ENCODE measurements at places on chromosomes 5 and 9.
A peak's percentile ranks its signal among the peaks of the same experiment; 100 is the strongest.

DNA sequence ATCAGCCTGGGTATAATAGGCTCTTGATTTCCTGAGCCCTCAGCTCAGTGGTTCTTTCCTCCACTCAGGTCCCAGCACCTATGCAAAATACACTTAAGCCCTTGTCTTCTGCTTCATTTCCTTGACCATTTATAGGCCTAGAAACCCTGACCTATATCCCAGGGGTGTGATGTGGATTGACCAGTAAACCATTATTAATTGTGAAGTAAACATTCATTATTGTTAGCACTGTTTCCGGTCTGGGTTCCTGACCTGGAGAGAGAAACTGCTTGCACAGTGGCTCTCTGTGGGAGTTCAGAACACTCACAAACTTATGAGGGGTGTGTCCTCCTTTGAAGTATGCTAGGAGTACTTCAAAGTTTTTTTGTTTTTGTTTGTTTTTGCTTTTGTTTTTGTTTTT is 19.6 kb upstream of the TOMM5 start:
- no peak for DNase-seq

DNA sequence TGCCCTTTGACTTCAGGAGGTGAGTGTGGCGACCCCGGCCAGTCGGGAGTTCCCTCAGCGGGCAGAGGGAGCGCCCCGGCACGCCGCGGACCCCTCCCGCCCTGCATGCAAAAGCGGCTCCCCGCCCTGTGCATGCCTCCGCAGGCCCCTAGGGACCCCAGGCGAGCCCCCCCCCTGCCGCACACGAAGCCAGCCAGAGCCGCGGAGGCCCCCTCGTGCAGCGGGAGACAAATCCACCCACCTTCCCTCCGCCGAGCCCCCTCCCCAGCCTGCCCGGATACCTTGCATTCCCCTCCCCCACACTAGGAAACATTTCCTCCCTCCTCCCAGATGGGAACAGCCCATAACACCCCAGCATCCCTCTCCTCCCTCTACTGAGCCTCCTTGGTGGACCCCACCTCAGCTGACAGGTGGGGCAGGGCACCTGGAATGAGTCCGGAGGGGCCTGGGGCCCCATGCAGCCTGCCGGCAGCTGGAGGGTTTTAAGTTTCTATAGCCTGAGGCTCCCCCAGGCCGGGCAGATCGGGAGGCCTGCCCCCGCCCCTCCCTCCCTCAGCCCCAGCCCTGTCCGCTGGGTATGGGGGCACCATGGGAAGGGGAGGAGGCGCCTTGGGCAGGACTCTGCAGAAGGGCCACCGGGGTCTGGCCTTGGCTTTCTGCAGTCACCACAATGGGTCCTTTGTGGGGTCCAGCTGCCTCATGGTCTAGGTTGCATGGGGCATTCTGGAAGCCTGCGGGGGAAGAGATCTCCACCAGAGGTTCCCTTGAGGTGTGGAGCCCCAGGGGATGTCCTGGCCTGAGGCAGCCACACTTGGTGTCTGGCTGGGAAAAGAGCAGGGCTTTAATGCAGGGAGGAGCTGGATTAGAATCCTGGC is 601 bp downstream of the ERGIC1 start:
- no peak for DNase-seq

GRCh38 chr5:111383288-111383970 is 128.9 kb downstream of the STARD4 start:
- DNase-seq = no peak

GRCh38 chr9:13279284-13280141 is at the start of gene MPDZ:
MPDZ (minus strand) TSS chr9:13279692; CDS start chr9:13250315, 29,377 bp downstream.
- peak; percentile 81 for DNase-seq

DNA sequence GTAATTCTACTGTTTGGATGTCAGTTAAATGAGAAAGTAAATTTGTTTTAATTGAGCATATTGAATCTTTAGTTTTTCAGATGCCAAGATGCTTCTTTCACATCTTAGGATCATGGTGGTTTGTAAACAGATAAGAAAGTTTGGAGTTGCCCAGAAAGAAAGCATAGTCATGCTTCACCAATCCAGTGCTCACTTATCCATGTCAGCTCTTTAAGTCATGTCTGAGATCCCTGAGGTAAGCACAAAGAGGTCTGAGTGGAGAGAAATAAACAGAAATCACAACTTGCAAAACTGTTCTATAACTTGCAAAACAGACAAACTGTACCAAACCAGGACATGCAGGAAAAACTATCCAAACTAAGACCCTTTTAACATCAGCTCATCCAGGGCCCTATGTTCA is 87.7 kb downstream of the OSTF1 start:
- no peak for DNase-seq

GRCh38 chr9:75935591-75935990 is 45.1 kb downstream of the PCSK5 start:
- DNase-seq = no peak

GRCh38 chr9:131776473-131776872 is 36.6 kb upstream of the RAPGEF1 start:
- DNase-seq = no peak

GRCh38 chr5:169223595-169223953 is 77.4 kb downstream of the SLIT3 start:
- DNase-seq = no peak

DNA sequence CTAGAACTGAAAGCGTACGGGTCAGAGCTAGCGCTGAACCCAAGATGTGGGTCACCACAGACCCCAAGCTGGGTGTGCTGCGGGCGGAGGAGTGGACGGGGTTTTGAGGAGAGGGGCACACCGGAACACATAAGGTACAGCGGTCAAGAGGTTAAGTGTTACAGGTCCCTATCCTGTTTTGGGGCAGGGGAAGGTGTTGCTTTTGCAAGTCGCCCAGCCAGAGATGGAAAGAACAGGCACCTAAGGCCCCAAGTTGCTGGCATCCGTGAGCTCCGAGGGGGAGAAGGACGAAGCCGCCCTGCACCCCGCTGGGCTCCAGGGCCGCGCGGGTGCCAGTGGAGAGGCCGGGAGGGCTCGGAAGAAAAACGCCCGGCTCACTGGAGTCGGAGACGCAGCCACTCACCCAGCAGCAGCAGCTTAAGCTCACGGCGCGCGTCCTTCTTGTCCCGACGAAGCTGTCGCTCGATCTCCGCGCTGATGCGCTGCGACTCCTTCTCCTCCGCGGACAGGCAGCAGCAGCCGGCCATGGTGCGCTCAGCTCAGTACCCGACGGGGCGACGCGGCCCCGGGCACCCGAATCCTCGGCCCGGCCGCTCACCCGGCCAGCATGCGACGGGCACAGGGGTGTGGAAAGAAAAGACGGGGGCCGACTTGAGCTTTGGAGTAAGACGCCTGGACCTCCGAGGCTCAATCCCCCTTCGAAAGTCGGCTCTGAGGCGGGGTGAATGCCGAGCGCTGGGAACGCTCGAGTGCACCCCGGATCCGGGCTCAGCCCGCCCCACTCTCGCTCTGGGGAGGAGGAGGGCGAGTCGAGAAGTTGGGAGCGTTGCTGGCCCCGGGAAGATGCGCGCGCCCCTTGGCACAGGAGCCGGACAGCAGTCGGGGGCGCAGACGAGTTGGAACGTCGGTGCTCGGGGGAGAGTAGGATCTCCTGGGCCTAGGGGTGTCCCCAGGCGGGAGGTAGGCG is 572 bp downstream of the GNA14 start:
- no peak for DNase-seq

- no peak for DNase-seq
Observed at GRCh38 chr9:123965801-123966686, 36.1 kb upstream of the DENND1A start.

- no peak for DNase-seq
Observed at GRCh38 chr5:7642029-7642428, 208.9 kb downstream of the CFAP90 start.

GRCh38 chr5:109041317-109041716 is 293.6 kb downstream of the FER start:
- no peak for DNase-seq

GRCh38 chr5:15001517-15001916 is 129.9 kb upstream of the ANKH start:
- no peak for DNase-seq

- no peak for DNase-seq
Observed at GRCh38 chr5:62717301-62717933, 138.8 kb downstream of the LRRC70 start.

DNA sequence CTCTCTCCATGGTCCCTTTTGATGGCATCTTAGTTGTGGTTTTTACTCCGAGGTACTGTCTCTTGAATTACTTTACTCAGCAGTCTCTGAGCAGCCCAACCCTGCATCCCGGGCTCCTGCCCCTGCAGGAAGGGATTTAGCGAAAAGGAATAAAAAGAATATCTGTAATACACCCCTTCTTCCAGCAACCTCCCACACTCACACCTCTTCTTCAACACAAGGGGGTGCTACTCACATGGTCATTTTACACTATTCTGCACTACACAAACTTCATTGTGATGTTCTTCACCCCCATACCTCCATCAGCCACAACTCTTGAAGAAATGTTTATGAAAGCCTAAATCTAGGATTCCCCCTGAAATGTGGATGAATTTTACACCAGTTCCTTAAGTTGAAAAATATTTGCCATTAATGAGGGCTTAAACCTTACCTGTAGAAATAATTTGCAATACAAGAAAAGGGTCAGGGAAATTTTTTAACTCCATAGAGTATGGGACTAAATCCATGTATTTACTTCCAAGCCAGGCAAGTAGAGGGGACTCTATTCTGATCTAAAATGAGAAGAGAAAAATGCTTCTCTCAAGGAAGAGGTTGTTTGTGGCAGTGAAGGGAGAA is 26.0 kb downstream of the TPD52L3 start:
- peak; percentile 29 for DNase-seq

GRCh38 chr5:134594336-134594735 is 38.3 kb downstream of the SAR1B start:
- no peak for DNase-seq

GRCh38 chr9:114906922-114907571 is 23.3 kb downstream of the TNFSF8 start:
- no peak for DNase-seq

GRCh38 chr9:115437418-115437817 is 319.5 kb upstream of the TNC start:
- no peak for DNase-seq

DNA sequence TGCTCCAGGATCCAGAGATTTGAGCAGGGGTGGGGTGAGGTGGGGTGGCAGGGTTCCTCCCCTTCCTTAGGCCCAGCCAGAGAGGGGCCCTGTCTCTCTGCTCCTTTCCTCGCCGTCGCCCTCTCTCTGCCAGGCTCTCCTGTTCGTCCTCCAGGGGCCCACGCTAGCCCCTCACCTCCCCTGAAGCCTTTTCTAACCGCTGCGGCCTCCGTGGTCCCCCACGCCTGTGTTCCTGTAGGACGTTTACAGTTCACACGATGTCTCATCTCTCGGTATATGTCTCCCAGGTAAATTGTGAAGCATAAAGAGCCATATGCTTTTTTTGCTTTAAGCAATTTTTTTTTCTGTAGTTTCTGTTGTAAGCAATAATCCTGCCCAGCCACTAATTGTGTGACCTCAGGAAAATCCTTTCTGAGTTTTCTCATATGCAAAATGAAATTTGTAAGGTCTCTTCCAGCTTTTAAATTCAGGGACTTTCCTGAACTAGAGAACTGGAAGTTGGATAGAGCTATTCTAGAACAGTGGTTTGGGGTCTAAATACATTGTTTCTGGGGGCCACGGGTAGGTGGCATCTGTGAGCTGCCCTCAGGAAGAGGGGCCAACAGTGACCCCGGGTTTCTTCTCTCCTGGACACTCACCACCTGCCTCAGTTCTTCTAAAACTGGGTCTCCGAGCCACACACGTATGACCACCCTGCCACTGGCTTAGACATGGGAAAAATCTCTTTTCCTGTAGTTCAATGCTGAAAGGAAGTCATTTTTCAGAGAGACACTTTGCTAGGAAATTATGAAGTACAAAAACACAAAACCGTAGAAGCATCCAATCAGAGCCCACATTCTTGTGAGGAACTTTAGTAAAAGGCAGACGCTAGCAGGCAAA is 50.2 kb upstream of the ZNF366 start:
- DNase-seq = no peak

DNA sequence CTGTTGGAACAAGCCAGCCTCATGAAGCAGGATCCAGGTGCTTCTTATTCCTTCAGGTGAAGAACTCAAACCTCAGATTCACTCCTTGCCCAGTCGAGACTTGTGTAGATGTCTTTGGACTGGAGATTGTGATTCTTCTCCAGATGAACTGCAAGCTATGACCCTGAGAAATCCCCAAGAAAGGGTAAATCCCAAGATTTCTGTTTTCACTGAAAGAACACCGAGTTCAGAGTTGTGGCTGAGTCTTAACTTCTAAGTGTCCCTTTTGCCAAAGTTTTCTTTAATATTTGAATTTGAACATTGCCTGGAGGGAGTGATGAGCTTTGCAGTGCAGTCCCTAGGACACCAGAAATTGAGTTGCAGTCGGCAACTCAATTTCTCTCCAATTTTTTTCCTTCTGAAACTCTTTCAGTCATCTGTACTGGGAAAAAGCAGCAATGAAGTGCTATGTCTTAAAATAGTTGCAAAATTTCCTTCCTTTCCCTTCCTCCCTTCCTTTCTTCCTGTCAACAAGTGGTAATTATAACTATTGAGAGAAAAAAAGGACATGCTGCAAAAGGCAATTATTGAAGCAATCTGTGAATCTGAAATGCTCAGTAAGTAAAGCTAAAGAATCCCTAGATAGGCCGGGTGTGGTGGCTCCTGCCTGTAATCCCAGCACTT is 56.1 kb downstream of the ANKRD55 start:
- DNase-seq = no peak

- no peak for DNase-seq
Observed at GRCh38 chr5:531749-532315, 7.6 kb upstream of the SLC9A3 start.

DNA sequence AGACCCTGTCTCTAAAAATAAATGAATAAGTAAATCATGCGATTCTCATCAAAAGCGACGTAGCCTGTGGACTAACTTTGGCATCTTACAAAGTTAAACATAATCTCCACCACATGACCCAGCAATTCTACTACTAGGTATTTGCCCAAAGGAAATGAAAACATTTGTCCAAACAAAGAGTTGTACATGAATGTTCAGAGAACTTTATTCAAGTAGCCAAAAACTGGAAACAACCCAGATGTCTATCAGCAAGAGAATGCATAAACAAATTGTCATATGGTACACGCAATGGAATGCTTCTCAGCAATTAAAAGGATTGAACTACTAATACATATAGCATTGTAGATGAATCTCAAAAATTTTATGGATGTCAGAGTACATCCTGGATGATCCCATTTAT is 82.6 kb downstream of the ADRB2 start:
- DNase-seq = no peak

DNA sequence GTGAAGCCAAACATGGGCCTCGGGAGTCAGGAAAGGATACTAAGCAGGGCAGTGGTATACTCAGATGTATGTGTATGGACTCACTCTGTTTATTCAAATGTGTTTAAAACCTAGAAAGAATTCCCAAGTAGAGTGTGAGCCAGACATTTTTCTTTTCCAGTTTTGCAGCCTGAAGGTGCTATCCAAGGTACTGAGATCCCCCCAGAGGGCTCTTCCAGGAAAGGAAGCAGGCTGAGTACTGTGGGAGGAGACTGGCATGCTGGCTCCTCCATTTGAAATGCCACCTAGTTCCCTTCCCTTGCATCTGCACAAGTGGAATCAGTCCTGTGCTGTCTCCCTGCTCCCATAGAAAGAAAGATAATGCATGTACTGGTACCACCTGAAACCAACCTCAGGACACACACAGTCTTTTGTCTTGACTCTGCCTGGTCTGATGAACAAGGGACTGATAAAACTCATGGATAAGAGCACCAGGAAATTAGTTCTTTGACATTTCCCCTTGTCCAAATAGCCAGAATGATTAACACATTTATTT is 85.9 kb downstream of the HRH2 start:
- DNase-seq = no peak
